Activated CD8-positive, alpha-beta memory T cell treated with anti-CD3 and anti-CD28 coated beads for 48 hours (primary cell): ENCODE measurements at places on chromosomes 12 and 14.

- DNase-seq: no peak
Observed at GRCh38 chr14:92638266-92638665, 110.2 kb downstream of the LGMN start.

- DNase-seq: no peak
Observed at GRCh38 chr14:51613416-51613815, 38.3 kb upstream of the FRMD6 start.

- no peak for DNase-seq
Observed at GRCh38 chr14:104436741-104437701, 142.5 kb upstream of the C14orf180 start.

DNA sequence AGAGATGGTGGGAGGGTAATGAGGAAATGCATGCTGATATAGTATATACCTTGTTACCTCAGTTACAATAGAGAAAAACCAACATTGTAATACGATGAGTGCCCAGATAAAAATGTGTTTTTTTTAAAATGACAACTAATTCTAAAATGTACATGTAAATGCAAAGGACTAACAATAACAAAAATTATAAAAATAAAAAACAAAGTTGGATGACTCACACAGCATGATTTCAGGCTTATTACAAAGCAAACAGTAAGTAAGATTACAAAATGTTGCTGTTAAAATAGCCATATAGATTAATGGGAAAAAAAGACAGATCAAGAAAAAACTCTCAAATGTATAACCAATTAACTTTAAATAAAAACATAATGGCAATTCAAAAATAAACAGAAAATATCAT lies 1099.4 kb downstream of the FSCB start:
- DNase-seq: no peak

DNA sequence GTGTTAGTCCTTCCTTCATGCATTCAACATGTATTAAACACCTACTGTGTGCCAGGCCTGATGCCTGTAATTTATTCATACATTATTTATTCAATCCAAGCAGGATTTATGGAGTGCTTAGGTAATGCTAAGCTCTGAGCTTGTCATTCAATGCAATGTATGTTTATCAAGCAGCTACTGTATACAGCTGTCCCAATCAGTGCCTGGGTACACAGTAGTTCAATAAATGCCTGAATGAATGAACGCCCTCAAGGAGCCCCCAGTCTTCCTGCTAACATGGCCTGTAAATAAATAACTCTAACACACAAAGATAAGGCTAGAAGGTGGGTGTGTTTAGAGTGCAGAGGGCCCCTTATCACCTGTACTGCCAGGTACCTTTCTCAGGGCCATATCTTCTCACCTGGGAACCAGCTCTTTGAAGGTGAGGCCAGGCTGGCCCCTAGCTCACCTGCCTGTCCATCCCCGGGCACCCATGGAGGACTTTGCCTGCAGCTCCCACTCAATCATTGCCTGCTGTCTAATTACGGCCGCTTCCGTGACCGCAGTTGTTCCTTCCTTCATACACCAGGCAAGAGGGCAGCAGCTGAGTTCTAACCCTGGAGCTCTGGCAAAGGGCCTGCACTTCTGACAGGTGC lies 20.0 kb upstream of the KDM2B start:
- DNase-seq: no peak

DNA sequence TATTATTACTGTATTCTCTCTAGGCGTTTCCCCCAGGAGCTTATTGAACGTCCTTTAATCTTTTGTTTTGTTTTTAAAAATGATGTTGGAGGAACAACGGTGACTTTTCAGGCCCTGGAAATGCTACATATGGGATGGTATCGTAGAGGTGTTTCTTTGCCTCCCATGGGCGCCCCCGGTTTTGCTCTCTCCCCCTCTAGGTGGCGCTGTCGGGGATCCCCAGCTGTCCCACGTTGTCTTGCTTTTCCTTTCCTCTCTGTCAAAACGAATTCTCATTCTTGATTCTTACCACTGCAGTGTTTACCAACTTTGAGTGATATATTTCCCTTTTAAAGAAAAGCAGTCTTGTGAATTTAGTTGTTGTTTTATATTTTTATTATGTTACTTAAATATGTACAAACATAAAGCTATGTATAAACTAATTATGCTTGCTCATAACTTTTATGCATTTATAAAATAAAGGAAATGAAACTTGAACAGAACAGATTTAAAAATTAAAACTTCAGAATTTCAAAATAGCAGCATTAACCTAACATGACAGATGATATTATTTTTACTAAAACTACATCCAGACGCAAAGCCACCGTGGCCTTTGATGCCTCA lies 171.9 kb downstream of the RGS6 start:
- DNase-seq: peak; percentile 7
